Lower lobe of right lung (tissue), 2 donors: ENCODE measurements at places on chromosomes 2 and 18. TPM values are rescaled to one million over a fixed set of nuclear protein-coding genes. Genes with fewer than 3 reads are reported as not detected.

Gene ZSWIM2
- total RNA-seq, result not detected

Gene SP100
- 162 TPM for total RNA-seq

Gene C2orf92
- 15.1 TPM for total RNA-seq

Gene SLC30A3
- 0.80 TPM for total RNA-seq

Gene INSIG2
- total RNA-seq, result 25.6 TPM

Gene SLC40A1
- 135 TPM for total RNA-seq

Gene DPYSL5
- not detected for total RNA-seq

GRCh38 chr18:77439888-77440287 is 190.2 kb downstream of the GALR1 start:
- DNase-seq, result no peak

- no peak for DNase-seq
These were observed 58.5 kb upstream of the TWIST2 start for GRCh38 chr2:238789317-238789806.

DNA sequence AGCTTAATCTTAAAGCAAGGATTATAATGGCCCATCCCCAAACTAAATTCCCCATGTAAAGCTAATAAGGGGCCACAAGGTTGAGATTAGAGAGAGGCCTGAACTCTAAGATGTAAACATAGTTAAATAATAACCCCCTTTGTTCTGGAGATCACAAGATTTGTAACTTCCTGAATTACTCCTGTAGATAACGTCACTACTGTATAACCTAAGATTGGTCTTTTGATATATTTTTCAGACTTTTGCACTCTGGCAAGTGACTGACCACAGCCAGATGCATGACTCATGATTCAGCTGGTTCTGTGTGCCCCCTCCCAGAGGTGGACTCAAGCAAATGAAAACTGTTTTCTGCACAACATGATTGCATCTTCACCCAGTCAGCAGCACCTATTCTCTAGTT is 686.0 kb upstream of the DDX18 start:
- no peak for DNase-seq

GRCh38 chr18:77000527-77000926 is 132.1 kb downstream of the MBP start:
- peak; percentile 74 for DNase-seq

DNA sequence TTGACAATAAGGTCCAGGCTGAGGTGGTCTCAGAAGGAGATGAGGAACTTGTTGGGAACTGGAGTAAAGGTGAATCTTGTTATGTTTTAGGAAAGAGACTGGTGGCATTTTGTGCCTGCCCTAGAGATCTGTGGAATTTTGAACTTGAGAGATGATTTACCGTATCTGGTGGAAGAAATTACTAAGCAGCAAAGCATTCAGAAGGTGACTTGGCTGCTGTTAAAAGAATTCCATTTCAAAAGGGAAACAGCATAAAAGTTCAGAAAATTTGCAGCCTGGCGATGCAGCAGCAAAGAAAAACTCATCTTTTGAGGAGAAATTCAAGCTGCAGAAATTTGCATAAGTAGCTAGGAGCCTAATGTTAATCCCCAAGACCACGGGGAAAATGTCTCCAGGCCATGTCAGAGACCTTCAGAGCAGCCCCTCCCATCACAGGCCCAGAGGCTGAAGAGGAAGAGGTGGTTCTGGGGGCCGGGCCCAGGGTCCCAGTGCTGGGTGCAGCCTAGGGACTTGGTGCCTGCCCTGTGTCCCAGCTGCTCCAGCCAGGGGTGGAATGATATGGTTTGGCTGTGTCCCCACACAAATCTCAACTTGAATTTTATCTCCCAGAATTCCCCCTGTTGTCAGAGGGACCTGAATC is 73.5 kb downstream of the FIGN start:
- no peak for DNase-seq

DNA sequence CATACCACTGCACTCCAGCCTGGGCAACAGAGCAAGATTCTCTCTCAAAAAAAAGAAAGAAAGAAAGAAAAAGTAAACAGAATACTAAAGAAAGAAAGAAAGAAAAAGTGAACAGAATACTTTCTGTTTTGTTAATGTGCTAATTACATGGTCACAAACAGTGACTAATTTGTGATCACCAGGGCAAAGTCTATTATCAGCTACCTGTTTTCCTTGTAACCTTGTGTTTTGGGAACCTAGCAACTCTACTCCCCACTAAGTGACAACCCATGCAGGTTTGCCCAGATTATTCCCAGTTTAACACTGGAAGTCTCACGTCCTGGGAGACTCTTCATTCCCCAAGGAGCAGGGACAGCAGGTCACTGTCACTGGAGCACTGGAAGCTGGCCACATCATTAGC is 16.7 kb upstream of the UGT1A9 start:
- DNase-seq, result no peak

DNA sequence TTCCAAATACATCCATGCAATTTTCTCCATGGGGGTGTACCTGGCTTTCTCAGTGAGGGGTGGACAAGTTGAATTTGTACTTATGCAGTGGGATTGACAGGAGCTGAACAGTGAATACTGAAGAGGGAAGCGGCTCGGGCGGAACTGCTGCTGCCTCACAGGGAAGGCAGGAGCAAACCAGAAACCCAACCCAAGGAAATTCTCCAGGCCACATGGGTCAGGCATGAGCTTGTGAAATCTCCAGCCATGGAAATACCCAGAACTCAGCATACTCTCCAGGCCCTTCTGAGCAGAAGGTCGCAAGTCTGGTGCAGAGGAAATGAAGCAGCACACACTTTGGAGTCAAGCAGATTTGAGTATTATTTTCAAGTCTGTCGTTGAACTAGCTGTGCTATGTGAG is 26.5 kb upstream of the INO80C start:
- DNase-seq, result peak; percentile 57

DNA sequence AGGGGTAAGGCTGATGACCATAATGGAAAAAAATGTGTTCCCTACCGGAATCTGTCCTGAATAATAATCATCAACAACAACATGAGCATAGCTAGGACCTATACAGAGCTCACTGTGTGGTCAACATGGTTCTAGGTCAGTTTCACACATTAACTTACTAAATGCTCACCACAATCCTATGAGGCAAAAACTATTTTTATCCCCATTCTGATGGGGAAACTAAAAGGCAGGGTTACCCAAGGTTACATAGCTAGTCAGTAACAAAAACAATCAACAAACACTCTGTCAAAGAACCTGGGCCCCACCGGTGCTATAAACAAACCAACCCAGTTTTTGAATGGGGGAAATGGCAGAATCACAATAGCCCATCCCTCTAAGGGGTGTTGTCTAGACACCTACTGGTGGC is 40.1 kb downstream of the AOX1 start:
- DNase-seq, result no peak

DNA sequence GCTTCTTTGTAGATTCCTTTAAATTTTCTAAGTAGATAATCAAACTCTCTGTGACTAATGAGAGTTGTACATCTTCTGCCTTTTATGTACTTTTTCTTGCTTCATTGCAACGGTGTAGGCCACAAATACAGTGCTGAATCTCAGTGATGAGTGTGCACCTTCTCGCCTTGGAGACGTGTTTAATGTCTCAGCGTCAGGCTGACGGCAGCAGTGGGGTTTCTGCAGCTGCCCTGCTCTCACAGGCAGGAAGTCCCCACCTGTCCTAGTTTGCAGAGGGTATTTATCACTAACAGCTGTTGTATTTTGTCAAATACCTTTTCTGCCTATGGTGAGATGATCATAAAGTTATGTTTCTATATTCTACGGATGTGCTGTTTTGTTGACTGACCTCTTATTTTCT is 13.3 kb downstream of the AGXT start:
- DNase-seq, result peak; percentile 9

DNA sequence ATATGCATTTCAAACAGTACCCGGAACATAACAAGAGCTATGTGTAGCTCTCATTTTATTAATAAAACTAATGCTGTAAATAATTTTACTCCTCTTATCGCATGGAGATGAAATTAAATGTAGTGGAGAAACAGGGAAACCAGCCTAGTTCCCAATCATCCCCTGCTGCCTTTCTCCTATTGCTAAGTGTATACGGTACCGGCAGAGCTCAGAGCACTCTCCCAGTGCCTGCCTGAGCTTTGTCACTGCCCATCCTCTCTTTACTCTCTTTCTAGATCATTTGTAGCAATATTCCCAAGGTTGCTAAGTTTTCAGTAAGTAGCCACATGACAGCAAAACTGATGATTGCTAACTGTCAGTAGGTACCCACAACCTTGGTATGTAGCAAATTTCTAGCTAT is 85.5 kb upstream of the ZSWIM2 start:
- DNase-seq, result no peak

- no peak for DNase-seq
These were observed 160.4 kb upstream of the GULP1 start for GRCh38 chr2:188131281-188131680.

DNA sequence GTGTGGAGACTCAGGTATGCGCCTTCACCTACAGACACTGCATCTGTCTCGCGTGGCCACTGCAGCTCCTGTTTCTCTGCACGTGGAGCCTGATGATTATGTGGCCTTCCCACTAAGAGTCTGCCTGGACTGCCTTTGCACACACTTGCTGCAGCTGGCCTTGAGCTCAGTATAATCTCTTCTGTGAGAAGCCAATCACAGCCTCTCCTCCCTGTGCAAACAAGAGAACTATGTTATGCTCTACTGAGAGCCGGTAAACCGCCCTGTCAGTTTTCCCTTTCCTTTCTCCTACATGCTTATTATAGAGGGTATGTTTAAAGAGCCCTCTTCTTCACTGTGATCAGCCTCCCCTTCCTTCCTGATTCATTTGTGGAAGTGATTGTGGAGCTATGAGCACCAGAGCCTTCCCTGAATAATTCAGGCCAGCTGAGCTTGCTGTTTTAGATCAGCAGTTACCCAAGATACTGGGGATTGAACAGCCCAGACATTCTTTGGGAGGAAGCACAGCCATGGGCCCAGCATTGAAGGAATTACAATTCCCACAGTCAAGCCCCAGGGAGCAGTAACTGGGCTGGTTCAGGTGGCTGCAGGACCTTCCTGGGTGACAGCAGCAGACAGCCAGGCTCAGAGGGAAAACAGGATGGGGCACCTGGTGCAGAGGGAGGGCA is 3.7 kb upstream of the TGFA start:
- DNase-seq, result no peak

DNA sequence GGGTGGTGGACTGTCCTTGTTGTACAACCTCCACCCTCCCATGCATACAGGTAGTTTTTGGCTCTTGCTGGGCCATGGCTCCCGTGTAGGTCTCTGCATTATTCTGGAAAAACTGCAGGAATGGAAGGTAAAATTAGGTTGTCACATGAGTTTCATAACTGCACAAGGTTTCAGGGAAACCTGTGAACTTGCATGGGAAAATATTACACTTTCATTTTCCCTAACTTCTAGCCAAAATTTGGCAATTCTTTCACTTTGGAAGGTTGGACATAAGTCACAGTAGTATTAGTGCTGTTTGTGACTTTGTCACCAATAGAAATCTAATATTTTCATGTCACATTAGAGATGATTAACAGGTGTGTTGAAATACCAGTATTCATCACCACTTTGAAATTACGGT is 118.1 kb upstream of the MGAT5 start:
- no peak for DNase-seq

- DNase-seq, result no peak
These were observed 49.5 kb downstream of the KCNE4 start for GRCh38 chr2:223101340-223102039.

DNA sequence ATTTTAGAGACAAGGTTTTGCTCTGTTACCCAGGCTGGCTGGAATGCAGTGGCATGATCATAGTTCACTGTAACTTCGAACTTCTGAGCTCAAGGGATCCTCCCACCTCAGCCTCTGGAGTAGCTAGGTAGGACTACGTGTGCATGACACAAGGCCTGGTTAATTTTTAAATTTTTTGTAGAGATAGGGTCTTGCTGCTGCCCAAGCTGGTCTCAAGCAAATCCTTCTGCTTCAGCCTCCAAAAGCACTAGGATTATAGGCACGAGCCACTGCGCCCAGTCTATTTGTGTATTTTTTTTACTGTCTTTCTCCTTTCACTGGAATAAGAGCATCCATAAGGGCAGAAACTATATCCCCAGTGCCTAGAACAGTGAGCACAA is 89.3 kb downstream of the PLEKHM3 start:
- DNase-seq, result no peak

DNA sequence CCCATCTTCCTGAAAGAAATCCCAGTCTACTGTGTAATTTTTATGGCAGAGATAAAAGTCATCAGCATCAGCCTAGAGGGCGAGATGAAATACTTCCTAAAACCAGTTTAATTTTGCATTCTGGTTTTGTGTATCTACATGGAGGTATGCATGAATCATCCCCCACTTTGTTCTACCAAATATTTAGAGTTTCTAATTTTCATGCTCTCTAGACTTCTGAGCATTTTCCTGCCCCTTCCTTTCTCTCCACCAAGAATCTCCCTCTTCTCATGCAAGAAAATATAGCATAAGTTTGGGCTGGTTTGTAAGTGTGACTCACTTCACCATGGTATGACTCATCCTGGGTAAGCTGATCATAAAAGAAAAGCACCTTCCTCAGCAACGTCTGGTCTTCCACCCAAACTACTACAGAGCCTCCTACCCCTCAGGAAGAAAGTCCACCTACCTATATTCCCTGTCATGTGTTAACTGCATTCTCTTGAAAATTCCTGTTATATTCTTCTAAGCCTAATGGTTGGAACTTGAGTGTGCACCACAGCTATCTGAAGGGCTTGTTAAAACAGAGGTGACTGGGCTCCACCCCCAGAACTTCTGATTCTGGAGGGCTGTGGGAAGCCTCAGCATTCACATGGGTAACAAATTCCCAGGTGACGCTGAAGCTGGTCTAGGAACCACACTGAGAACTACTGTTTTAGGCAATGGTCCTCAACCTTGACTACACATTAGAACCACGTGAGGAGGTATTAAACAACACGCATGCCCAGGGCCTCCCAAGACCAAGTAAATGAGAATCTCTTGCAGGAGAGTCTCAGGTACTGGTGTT is 37.4 kb upstream of the RAPGEF4 start:
- DNase-seq, result no peak

GRCh38 chr2:101486258-101486701 is 11.4 kb upstream of the RFX8 start:
- no peak for DNase-seq

GRCh38 chr18:35142275-35142615 is 98.6 kb upstream of the ZNF397 start:
- no peak for DNase-seq

DNA sequence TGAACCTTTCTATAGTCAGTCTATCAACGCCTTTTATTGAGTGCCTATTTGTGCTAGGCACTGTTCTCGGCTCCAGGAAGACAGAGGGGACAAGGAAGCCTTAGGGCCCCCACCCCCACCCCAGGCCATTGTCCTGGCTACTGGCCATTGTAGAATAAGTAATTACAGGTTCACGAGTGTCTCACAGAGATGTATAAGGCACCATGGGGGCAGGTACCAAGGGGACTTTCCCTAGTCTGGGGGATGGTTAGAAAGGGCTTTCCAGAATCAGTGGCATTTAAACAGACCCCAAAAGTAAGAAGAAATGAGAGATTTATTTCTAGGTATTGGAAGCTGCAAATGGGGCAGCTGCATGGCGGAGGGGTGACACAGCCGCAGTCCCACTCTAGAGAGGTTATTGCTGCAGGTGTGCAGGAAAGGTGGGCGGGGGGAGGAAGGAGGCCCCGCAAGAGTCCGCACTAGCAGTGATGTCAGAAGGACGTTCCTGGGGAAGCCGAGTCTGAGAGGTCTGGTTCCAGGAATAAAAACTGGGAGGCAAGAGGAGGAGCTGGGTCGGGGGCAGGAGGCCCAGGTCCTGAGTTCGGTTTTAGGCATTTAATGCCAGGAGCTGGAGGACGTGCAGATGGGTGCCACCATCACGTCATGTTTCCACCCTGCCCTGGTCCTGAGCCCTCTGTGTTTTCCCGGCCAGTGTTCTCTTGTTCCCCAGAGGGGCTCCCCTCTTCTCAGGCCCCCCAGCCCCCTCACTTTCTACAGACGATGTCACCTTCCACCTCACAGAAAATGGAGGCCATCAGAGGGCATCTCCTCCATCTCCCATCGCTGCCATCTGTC is 30.5 kb downstream of the FOSL2 start:
- no peak for DNase-seq
